ENCODE measurements at places on chromosomes 2 and 18.

- DNase-seq, result no peak
Observed at GRCh38 chr2:178404368-178404767, 46.6 kb downstream of the PRKRA start.

DNA sequence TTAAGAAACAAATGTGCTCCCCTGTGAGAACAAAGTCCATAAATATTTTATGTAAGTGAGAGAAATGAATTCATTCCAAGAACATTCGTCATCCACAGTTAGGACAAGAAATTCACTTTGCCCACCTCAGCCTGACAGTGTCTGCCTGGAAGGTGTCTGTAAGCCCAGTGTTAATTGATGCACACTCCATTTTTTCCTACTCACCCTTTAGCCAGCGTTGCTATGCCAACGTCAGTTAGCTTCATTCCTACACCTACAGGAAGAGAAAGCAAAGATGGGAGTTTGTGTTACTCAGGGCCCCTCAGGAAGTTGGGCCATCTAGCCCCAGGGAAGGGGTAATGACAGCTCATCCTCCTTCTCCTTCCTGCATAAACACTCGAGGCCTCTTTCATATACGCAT lies 131.0 kb downstream of the ALPK2 start:
- DNase-seq, result no peak

- DNase-seq, result no peak
Observed at GRCh38 chr2:4190548-4190947, 487.2 kb downstream of the DCDC2C start.

GRCh38 chr18:13110559-13110958 lies 108.0 kb upstream of the LDLRAD4 start:
- DNase-seq, result no peak

DNA sequence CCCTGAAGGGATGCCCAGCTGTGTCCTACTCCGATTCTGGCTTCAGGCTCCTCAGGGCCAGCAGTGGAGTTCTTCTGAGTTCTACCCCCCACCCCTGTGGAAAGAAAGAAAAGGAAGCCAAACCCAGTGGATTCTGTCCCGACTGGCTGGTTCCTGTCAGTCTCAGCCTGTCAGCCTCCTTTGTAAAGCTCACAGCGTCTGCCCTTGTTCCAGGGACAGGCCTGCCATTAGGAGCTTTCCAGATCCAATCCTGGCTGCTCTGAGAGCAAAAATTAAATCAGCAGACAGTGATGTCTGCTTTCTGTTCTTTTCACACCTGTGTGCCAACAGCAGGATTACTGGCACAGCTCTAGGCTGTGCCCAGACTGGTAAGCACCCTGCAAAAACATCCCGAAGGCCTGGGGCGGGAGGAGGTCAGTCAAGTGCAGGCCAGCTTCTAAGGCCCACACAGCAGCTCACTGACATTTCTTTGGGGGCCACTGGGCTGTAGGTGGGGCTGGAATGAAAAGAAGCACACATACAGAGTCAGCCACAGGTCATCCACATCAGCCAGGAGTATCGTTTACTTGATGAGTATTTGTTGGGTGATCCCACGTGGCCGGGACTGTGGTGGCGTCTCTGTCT lies 69.1 kb downstream of the EHD3 start:
- DNase-seq, result no peak

DNA sequence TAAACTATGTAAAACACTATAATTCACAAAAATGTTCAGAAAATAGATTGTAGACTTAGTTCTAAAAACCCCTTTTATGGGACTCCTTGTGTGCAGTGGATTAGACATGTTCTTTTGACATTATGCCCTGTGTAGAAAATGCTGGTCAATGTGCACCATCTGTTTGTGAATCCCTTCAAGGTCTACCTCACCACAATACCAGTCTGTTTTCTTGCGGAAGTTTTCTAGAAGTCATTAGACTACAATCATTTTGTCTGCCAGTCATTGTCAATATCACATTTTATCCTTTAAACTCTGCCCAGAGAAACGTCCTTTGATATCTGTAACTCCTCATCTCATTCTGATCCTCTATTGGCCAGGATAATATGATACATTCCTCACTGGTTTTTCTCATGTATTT lies 7.8 kb downstream of the ITGA4 start:
- DNase-seq, result no peak

- no peak for DNase-seq
Observed at GRCh38 chr2:134220344-134220974, 33.4 kb upstream of the MGAT5 start.

GRCh38 chr2:169798397-169798717 lies 314 bp upstream of the SSB start:
- DNase-seq, result no peak

GRCh38 chr2:106054880-106055655 lies 139.0 kb downstream of the UXS1 start:
- no peak for DNase-seq

All from stimulated activated CD8-positive, alpha-beta memory T cell treated with anti-CD3 and anti-CD28 coated beads, Interleukin-4, amount 100 ng/mL, for 4 hours (primary cell).